ENCODE measurements at places on chromosomes 13 and 19. TPM values are rescaled to one million over a fixed set of nuclear protein-coding genes. Genes with fewer than 3 reads are reported as not detected.

Gene STARD13
- not detected for polyA plus RNA-seq

- no peaks in the 10 kb centered on the region for H3K27me3 ChIP-seq
- H3K4me3 ChIP-seq = no peak overlapping the region
- H3K27ac ChIP-seq = no peak overlapping the region
- DNase-seq = no peak
Observed at GRCh38 chr13:31399690-31400089, 199.9 kb downstream of the B3GLCT start.

Gene UBE2S
- 26.5 TPM for polyA plus RNA-seq

GRCh38 chr19:41706741-41707501 lies 1.5 kb upstream of the CEACAM5 start:
- no peaks in the 10 kb centered on the region for H3K36me3 ChIP-seq
- H3K4me3 ChIP-seq = peak overlapping the region; percentile 29
- H3K4me1 ChIP-seq = peaks cover 8% of the 10 kb centered on the region

Gene OSCAR
- not detected for polyA plus RNA-seq

DNA sequence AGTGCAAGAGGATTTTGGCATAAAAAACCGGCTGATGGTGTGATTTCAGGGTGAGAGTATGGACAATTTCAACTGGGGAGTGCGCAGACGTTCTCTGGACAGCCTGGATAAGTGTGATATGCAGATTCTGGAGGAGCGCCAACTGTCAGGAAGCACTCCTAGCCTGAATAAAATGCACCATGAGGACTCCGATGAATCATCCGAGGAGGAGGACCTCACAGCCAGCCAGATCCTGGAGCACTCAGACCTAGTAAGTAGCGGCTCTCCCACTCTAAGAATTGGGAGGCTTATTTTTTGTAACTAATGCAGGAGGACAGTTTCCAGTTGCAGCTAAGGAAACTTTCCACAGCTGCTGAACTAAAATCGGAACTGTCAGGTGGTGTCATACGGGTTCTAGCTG lies 53.6 kb downstream of the ZAR1L start:
- no peak for DNase-seq
- H3K4me1 ChIP-seq = no peaks in the 10 kb centered on the region
- no peaks in the 10 kb centered on the region for H3K27me3 ChIP-seq
- no peak overlapping the region for H3K4me3 ChIP-seq
- H3K27ac ChIP-seq = no peak overlapping the region
- H3K36me3 ChIP-seq = no peaks in the 10 kb centered on the region

DNA sequence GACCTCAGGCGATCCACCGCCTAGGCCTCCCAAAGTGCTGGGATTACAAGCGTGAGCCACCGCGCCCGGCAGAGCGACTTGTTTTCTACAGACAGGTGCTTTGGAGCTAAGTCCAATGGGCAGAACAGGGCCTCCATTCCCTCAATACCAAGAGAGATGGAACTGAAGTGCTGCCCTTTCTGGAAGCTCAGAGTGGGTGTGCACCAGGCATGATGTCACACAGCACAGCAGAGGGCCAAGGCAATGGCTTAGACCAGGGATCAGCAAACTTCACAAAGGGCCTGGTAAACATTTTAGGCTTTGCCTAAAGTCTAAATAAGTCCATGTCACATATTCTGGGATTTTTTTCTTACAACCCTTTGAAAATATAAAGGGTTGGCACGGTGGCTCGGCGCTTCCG lies 21.3 kb downstream of the TLE6 start:
- no peaks in the 10 kb centered on the region for H3K4me1 ChIP-seq
- no peak for DNase-seq
- H3K36me3 ChIP-seq = no peaks in the 10 kb centered on the region
- no peak overlapping the region for H3K4me3 ChIP-seq

- H3K27ac ChIP-seq = peak overlapping the region; percentile 81
- H3K4me1 ChIP-seq = peaks cover 56% of the 10 kb centered on the region
- no peaks in the 10 kb centered on the region for H3K36me3 ChIP-seq
- DNase-seq = peak; percentile 82
Observed at GRCh38 chr19:3809881-3810707, 23.9 kb upstream of the MATK start.

DNA sequence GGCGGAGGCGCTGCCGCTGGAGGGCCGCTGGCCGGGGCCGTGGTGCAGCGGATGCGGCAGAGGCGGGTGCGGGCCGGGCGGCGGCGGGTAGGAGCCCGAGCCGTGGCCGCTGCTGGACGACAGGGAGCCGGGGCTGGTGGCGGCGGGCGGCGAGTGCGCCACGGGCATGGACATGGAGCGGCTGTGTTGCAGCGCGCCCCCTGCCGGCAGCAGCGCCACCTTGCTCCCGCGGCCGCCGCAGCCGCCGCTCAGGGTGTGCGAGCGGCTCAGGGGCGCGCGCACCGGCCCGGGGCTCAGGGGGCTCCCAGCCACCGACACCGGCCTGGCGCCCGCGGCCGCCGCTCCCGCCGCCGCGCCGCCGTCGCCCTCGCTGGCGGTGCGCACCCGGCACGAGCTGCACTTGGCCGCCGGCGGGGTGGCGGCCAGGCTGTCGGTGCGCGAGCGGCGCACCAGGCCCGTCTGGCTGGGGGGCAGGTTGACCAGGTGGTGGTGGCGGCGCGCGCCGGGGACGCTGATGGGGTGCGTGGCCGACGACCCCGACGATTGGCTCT lies 1.7 kb downstream of the IRS2 start:
- no peaks in the 10 kb centered on the region for H3K36me3 ChIP-seq
- H3K4me1 ChIP-seq = peaks cover 21% of the 10 kb centered on the region
- peak; percentile 61 for DNase-seq
- H3K27ac ChIP-seq = peak overlapping the region; percentile 69
- H3K27me3 ChIP-seq = no peaks in the 10 kb centered on the region

Gene POSTN
- not detected for polyA plus RNA-seq

DNA sequence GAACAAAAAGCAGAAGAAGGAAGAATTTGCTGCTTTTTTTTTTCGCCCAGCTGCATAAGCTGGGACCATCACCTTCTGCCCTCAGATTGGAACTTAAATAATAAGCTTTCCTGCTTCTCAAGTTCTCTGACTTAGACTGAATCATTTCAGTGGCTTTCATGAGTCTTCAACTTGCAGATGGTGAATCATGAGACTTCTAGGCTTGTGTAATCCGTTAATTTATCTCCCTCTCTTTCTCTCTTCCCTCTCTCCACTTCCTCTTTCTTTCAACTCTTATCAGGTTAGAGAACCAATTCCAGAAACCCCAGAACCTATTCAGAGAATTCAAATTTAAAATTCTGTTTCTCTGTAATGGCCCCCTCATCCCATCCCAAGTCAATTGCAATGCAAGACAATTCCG lies 1153.7 kb downstream of the PCDH9 start:
- no peaks in the 10 kb centered on the region for H3K4me1 ChIP-seq
- no peak overlapping the region for H3K27ac ChIP-seq
- no peak overlapping the region for H3K4me3 ChIP-seq
- DNase-seq = no peak
- H3K27me3 ChIP-seq = no peaks in the 10 kb centered on the region
- no peaks in the 10 kb centered on the region for H3K36me3 ChIP-seq

DNA sequence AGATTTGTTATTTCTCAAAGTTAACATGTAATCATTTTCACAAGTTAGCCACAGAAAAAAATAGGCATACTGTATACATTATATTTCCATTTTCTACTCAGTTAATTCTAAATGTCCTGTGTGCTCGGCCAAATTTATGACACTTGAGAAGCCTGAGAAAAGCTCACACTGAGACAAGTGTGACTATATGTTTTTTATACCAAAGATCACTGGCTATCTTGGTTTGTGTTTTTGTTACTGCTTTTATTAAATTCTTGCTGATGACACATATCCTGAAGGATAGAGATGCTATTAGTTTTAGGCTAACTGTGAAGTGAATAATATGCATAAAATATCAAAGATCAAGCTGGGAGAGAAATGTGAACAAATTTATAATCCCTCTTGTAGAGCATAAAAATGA lies 49.3 kb upstream of the IL17D start:
- H3K36me3 ChIP-seq = peaks cover 19% of the 10 kb centered on the region
- no peak overlapping the region for H3K4me3 ChIP-seq
- no peaks in the 10 kb centered on the region for H3K4me1 ChIP-seq
- no peaks in the 10 kb centered on the region for H3K27me3 ChIP-seq
- DNase-seq = no peak
- no peak overlapping the region for H3K27ac ChIP-seq

Gene GJB2
- polyA plus RNA-seq = not detected

- peak; percentile 68 for DNase-seq
- H3K27ac ChIP-seq = no peak overlapping the region
Observed at GRCh38 chr19:35509861-35510625, 3.4 kb downstream of the DMKN start.

- H3K27ac ChIP-seq = no peak within 1 kb of the TSS
- H3K27me3 ChIP-seq = peaks cover 17% of the 10 kb centered on the region
- H3K4me3 ChIP-seq = peak within 1 kb of the TSS; percentile 76
- H3K36me3 ChIP-seq = no peaks in the 10 kb centered on the region
Observed at GRCh38 chr19:34480971-34481841, at the start of gene WTIP. WTIP (plus strand) TSS chr19:34481758; CDS start chr19:34481975, 217 bp downstream.

DNA sequence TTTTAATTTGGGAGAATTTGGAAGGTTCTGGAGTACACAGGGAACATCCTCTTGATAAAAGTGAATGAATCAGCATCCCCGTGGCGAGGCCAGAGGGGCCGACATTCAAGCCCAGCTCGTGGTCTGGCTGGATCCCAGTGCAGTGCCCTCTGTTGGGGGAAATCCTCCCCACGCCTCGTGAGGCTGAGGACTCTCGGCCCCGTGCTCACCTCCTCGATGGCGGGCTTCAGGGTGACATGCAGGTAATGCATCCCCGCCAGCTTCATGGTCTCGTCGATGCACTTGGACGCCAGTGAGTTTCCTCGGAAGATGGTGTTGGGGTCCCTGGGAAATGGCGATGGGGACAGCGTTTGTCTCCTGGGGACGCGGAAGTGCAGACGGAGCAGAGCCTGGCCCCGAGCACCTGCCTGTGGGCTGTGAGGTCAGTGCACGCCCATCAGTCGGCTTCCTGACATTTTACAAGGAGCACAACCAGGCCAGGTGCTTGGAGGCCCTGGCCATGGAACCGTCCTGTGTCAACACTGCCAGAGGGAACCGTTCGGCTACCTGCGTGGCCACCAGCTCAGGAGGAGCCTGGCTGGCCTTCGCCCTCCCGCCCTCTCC lies 43.3 kb upstream of the C13orf46 start:
- H3K4me1 ChIP-seq = no peaks in the 10 kb centered on the region
- no peak overlapping the region for H3K4me3 ChIP-seq
- no peaks in the 10 kb centered on the region for H3K27me3 ChIP-seq
- no peak for DNase-seq
- peaks cover 4% of the 10 kb centered on the region for H3K36me3 ChIP-seq
